ENCODE measurements at places on chromosomes 13 and 19.
A peak's percentile ranks its signal among the peaks of the same experiment; 100 is the strongest.

DNA sequence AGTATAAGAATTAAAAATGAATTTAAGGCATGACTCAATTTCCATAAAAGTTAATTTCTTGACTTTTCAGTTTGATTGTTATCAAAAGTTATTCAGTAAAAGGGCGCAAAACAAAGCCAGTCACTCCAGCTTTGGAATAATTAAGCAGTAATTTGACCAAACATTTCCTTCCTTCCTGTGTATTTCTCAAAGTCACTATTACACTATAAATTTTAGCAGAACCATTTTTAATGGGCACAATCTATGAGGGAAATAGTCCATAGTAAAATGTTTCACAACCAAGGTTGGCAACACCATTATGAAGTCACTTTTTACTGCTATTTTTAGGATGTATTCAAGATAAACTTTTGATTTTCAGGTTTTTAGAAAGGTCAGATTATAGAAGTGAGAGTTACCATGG is 91.0 kb downstream of the DACH1 start:
- no peak for DNase-seq

GRCh38 chr19:35154525-35155406 is at the start of gene FXYD5:
TSS of gene FXYD5 (plus strand) at chr19:35154735. CDS start at chr19:35155551, 816 bp downstream.
- DNase-seq: no peak

- peak; percentile 23 for DNase-seq
Measured at GRCh38 chr13:94209117-94209516, 270.4 kb downstream of the DCT start.

DNA sequence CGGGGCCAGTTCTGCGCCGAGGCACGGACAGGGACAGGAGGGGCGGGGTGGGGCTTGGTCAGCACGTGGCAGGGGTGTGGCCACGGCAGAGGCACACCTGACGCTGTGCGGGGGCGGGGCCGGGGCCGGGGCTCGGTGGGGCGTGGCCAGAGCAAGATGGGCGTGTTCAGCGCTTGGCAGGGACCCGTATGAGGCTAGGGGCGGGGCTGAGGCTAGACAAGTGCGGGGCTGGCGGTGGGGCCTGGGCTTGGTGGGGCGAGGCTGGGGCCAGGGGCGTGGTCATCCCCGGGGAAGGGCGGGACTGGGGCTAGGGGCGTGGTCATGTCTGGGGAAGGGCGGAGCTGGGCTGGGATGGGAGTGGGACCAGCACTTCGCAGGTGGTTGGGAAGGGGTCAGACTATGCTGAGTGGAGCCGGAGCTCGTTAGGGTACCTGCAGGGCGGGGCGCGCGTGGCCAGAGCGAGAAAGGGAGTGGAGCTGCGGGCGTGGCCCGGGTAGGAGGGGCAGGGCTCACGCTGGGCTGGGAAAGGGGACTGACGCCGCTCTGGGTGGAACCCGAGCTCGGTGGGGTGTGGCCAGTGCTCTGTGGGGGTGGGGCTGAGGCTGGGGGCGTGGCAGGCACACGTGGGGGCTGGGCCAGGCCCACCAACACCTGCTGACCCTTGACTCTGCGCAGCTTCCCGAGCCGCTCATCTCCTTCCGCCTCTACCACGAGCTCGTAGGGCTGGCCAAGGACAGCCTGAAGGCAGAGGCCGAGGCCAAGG is 12.8 kb downstream of the POLR2E start:
- peak; percentile 32 for DNase-seq

- DNase-seq: no peak
Measured at GRCh38 chr13:42539670-42540069, 34.3 kb upstream of the TNFSF11 start.
